ENCODE measurements at places on chromosomes 11 and 22.

DNA sequence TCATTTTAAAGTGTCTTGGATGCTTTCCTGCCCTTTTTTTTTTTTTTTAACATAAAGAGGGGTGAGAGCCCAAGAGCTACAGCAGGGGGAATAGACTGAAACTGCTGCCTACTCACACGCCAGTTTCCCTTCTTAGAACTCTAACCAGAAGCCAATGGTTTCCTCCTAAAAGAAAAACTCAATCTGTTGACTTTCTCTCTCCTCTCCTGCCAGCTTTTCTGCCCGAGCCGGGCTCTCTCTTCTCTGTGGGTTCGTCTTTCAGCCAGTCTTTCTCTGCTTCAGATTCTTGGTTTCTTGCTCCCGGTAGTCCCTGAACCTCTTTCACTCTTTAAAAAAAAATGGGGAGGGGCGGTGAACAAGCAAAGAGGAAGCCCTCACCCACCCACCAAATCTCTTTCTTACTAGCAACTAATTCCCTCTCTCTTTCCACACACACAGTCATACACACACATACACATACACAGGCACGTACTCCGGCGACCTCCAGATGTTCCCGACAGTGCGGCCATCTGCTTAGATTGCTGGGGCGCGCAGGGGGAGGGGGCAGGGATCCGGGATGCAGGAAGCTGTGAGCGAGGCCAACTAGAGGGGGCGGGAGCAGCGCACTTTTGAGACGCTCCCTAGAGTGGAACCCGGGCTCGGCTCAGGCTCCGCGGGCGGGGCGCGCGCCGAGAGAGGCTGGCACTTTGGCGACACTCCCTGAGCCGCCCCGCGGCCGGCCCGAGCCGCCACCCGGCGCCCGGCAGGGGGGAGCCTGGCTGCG is 444 bp upstream of the TSKU start:
- no peak for DNase-seq

DNA sequence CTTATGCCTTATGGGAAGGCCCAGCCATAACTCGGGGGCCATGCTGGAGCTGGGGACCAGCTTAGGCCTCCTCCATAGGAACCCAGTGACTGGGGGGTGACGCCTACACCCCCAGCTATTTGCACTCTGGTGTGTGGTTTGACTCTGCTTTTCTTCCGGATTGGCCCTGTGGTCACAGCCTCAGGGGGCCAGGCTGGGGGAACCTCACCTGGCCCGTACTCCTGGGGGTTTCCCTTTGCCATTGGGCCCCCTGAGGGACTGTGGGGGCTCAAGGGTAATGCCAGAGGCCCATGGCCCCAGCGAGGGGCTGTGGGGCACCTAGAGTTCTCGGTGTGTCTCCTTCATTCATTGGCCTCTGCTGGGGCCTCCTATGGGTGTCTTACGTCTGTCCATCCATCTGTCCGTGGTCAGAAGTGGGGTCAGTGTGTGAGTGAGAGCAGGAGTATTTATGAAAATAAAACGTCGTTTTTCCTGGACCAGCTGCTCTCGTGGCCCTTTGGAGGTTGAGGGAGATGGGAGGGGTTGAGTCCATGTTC is 6.3 kb upstream of the SH3BP1 start:
- DNase-seq, result peak; percentile 41

GRCh38 chr11:26037716-26038115 is 294.2 kb upstream of the ANO3 start:
- no peak for DNase-seq

DNA sequence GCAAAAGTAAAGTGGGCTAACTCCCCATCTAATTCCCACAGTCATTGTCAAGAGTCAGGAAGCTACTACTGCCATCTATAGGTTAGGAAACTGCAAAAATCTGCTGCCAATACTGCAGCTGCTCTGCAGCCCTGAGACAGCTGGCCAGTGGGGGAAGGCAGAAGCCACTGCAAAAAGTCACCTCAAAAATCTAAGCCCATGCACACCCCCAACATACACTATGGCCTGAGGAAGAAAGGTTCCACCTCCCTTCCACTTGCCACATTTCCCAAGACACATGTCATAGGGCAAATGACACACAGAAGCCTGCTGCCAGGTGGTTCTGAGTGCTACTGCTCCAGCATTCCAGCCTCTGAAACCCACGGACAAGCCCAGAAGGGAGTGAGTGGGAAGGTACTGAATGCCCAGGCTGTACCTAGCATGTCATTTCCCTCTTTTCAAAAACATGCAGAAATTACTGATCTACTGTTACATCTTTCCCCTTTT is 36.9 kb downstream of the DGCR2 start:
- no peak for DNase-seq

DNA sequence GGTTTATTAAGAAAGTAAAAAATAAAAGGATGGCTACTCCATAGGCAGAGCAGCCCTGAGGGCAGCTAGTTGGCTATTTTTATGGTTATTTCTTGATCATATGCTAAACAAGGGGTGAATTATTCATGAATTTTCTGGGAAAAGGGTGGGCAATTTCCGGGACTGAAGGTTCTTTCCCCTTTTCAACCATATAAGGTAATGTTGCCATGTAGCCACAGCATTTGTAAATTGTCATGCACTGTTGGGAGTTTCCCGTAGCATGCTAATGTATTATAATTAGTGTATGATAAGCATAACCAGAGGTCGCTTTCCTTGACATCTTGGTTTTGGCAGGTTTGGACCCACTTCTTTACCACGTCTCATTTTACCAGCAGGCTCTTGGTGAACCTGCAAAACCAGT is 610.4 kb upstream of the B3GAT1 start:
- DNase-seq, result no peak

GRCh38 chr11:127395034-127395433 is 394.5 kb upstream of the KIRREL3 start:
- no peak for DNase-seq

DNA sequence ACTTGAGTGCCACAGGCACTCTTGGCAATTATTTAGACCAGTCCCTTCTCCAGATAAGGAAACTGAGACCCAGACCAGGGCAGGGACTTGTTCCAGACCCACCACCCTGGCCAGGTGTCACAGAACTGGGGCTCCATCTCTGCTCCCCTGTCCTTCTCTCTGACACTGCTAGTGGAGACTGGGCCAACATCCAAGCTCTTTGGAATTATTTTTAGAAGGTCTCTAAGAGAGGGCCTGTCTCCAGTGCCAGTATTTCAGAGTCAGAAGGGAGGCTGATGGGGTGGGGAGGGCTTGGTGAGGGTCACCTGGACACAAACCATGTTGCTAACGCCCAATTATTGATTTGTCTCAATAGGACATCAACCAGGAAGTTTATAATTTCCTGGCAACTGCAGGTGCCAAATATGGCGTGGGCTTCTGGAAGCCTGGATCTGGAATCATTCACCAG is 32.7 kb downstream of the POLR3H start:
- no peak for DNase-seq

DNA sequence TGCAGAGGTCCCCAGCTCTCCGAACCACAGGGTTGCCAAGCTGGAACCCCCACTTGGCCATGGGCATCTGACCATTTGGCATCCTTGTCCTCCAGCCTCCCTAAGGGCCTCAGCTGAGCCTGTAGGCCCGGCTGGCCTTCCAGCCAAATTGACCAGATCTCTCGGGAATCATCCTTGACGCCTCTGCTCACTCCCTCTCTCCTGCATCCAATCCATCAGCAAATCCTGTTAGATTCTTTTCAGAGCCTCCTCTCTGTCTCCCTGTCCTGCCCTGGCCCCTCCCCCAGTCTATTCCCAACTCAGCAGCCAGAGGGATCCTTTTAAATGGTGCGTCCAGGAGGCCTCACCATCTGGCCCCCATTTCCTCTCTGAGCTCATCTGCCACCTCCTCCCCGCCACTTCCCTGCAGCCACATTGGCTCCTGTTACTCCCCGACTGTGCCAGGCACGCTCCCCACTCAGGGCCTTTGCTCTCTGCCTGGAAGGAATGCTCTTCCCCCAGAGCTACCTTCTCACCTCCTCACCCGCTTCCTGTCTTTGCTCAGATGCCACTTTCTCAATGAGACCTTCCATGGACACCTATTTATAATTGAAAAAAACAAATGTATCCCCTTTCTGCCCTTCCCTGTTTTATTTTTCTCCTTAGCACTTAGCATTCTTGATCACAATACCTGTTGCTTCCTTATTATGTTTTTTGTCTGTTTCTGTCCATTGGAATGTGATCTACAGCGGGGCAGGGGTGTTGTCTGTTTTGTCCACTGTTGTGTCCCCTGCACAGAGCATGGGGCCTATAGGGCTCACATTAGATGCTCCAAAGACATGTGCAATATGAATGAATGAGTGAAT is 78.1 kb downstream of the NFAM1 start:
- DNase-seq, result no peak

GRCh38 chr11:105911454-105911853 is 110.6 kb downstream of the MSANTD4 start:
- DNase-seq, result no peak

GRCh38 chr11:27599217-27599616 is 92.6 kb upstream of the LIN7C start:
- DNase-seq, result no peak

DNA sequence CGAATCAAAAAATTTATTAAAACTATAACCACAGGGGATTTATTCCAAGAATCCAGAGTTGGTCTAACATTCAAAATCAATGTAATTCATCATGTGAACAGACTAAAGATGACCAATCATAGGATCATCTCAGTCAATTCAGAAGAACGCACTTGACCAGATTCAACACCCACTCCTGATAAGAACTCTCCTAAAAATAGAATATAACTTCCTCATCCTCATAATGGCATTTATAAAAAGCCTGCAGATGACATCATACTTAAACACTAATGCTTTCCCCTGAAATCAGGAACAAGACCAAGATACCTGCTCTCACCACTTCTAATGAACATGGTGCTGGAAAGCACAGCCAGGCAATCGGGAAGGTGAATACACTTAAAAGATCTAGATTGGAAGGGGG is 10.5 kb upstream of the MUC2 start:
- DNase-seq, result no peak

DNA sequence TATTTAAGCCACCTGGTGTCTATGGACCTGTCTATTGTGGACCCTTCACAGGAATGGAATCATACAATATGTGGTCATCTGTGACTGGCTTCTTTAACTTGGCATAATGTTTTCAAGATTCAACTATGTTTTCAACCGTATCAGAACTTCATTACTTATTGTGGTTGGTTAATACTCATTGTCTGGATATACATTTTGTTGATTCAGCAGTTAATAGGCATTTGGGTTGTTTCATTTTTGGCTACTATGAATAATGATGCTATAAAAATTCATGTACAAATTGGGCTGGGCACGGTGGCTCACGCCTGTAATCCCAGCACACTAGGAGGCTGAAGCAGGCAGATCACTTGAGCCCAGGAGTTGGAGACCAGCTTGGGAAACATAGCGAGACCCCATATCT is 2.5 kb upstream of the RAPSN start:
- DNase-seq, result no peak

DNA sequence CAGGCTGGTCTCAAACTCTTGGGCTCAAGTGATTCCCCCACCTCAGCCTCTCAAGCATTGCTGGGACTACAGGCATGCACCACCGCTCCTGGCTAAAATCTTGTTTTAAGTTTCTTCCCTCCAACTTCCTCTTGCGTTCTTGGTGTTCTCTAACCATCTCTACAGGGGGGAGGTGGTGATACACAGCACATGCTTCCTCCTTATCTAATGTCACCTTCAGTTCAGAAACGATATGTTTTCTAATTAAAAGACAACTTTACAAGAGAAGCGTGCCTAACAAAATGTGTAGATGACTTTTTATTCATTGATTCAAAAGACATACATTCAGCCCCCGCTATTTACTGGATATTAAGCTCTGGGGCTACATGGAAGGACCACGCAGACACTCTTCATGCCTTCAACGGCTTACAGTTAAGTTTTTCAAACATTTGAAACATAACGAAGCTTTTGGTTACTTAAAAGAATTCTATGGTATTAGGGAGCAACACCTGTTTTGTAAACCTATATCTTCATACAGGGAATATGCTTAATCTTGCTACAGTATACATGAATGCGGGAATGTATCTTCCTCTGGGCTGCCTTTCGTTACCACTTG is 933 bp upstream of the DLAT start:
- DNase-seq, result no peak

Data from stimulated activated CD8-positive, alpha-beta memory T cell treated with anti-CD3 and anti-CD28 coated beads, Interleukin-7, amount 100 ng/mL, for 4 hours (primary cell).